ENCODE measurements at places on chromosomes 7 and 10.
A peak's percentile ranks its signal among the peaks of the same experiment; 100 is the strongest.

GRCh38 chr7:5596046-5596895 lies 172.6 kb upstream of the TNRC18 start:
- no peak for DNase-seq

GRCh38 chr7:148540041-148540738 lies 50.4 kb upstream of the C7orf33 start:
- DNase-seq: no peak

- no peak for DNase-seq
Observed at GRCh38 chr7:1289666-1290025, 57.0 kb downstream of the UNCX start.

DNA sequence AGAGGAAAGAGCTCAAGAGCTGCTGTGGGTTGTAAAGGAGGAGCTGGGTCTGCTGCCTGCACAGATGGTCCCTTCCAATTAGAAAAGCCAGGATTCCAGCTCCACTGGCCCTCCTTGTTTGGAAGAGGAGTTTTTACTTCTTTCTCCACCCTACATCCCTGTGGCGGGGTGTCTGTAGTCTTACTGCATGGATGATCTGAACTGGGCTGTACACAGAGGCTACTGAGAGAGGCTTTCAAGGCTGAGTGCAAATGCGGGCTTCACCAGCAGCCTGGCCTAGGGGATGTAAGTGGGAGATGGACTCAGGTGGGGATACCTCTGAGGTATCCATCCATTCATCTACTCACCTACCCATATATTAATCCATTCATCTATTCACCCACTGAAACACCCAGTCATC lies 7.1 kb upstream of the CXCL12 start:
- DNase-seq: no peak

DNA sequence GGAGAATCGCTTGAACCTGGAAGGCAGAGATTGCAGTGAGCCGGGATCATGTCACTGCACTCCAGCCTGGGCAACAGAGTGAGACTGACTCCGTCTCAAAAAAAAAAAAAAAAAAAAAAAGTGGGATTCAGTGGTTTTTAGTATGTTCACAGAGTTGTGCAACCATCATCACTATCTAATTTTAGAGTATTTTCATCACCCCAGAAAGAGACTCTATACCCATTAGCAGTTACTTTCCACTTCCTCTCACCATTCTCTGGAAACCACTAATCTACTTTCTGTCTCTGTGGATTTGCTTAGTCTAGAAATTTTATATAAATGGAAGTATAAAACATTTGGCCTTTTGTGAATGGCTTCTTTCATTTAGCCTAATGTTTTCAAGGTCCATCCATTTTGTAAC lies 113.4 kb downstream of the ST7 start:
- no peak for DNase-seq

DNA sequence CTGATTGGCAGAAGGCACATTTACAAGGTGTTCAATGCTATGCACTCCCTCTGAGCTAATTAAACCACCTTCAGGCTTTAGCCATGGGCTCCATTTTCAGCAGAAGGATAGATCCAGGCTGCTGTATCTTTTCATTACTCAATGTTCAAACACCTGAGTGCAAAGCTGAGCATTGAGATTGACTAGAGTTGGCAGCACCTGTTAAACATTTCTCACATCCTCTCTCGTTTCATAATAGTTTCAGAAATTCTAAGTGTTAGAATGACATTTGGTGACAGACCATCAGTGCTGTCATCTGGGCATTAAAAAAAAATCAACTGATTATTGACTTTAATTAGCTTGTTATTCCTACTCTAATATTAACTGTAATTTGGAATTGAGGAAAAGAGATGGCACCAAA lies 187.1 kb upstream of the SEMA3E start:
- no peak for DNase-seq

GRCh38 chr7:43944286-43944685 lies 18.1 kb downstream of the UBE2D4 start:
- no peak for DNase-seq

- DNase-seq: no peak
Observed at GRCh38 chr10:6978187-6978627, 398.1 kb upstream of the PRKCQ start.

DNA sequence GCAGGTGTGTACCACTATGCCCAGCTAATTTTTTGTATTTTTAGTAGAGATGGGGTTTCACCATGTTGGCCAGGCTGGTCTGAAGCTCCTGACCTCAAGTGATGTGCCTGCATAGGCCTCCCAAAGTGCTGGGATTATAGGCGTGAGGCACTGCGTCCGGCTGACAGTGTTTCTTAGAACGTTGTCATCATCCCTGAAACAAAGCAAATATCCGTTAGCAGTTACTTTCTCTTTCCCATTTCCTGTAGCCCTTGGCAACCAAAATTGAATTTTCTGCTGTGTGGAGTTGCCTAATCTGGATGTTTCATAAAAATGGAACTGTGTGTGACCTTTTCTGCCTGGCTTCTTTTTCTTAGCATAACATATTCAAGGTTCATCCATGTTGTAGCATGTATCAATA lies 22.4 kb downstream of the ZNF33A start:
- DNase-seq: no peak

- DNase-seq: no peak
Observed at GRCh38 chr7:132328047-132328620, 248.1 kb downstream of the PLXNA4 start.

DNA sequence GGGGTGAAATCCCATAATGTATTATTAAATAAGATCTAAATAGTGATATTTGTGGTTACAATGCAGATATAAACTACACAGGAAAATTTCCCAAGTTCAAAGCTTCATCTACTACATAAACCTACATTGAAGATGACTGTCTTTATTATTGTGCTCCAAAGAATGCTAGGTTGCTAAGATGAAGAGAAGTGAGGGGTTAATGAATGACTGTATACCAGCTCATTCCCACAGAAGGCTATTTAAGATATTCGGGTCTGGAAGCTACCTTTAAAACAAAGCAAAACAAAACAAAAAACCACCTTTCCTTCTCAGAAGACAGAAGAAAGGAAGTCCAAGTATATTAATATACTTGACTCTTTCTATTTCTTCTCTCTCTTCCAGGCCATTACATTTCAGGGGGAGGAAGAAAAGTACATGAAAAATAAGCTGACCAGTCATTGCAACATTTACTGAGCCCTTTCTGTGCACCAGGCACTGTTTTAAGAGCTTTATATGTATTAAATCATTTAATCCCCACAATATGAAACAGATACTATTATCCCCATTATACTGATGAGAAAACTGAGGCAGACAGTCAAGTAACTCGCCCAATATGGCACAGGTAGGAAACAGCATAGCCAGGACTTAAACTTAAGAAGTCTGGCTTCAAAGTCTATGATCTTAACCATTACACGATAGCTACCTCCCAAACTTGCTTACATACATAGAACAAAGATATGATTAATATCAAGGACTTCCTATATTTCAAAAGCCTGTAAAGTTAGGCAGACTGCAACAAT lies 48.1 kb downstream of the TNPO3 start:
- no peak for DNase-seq

DNA sequence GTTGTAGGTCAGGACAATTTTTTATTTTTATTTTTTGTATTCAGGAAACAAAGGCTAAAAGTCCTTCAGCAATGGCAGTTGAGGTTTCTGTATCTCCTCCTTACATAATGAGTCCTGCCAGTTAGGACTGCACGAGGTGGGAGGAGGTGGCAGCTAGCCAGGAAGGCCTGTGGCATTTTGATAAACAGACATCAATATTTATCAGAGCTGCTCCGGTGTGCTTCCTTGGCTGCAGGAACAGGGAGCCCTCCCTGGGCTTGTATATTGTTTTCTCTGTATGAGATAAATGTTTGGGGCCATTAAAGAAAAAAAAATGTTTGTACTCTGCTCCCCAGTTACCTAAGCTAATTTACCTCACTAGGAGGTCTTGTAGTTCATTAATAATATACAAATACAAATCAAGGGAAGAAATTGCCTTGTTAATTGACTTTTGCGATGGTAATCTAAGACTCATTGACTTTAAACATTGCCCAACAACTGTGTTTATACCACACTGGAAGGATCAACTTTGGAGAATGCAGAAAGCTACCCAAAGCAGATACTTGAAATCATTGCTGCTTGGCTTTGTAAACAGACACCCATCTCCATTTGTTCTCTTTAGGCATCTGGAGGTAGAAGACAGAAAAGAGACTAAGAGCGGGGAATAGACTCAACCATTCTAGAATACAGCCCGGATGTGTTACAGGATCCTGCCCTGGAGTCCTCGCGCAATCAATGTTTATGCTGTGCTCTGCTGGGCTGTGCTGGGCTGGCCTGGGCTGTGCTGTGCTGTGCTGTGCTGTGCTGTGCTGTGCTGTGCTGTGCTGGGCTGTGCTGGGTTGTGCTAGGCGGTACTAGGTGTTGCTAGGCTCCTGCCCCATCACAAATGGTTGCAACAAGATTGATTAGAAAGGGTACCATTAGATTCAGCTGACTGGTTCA lies 36.5 kb upstream of the PDZD8 start:
- no peak for DNase-seq

DNA sequence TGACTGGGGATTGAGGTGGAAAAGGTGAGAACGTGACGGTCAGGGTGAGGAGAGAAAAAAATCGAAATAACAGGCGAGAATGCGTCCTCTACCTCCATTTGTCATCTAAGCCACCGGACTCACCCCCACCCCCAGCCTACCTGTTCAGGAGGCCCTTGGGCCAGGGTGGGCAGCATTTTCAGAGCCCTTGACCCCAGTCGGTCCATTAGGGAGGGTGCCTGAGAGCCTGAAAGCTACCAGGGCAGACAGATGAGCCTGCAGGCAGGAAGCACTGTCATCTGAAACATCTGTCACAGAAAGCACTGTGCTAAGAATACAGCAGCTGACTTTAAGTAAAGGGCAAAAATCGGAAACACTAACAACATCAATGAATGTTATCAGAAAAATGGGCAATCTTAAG lies 47.0 kb downstream of the MAD1L1 start:
- no peak for DNase-seq

GRCh38 chr7:103651593-103652377 lies 205.8 kb upstream of the SLC26A5 start:
- no peak for DNase-seq

- DNase-seq: peak; percentile 80
Observed at GRCh38 chr7:584122-584465, 64.4 kb upstream of the PDGFA start.

DNA sequence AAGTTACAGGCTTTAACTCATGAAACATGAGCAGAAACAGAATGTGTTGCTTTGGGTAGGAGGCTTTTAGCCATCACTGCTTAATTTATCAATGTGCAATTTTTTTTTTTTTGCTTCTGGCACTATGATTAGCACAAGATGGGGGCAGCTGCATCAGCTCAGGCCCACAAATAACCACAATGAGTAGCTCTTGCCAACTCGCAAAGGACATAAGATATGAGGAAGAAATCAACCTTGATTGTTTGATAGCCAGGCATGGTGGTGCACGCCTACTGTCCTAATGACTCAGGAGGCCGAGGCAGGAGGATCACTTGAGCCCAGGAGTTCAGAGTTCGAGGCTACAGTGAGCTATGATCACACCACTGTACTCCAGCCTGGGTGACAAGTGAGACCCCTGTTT lies 12.3 kb downstream of the NOD1 start:
- DNase-seq: no peak

GRCh38 chr7:139699640-139700504 lies 77.9 kb downstream of the HIPK2 start:
- DNase-seq: no peak

GRCh38 chr7:152735443-152736004 lies 24.0 kb upstream of the ACTR3B start:
- DNase-seq: no peak

- no peak for DNase-seq
Observed at GRCh38 chr7:95776561-95777185, 4.3 kb downstream of the DYNC1I1 start.

DNA sequence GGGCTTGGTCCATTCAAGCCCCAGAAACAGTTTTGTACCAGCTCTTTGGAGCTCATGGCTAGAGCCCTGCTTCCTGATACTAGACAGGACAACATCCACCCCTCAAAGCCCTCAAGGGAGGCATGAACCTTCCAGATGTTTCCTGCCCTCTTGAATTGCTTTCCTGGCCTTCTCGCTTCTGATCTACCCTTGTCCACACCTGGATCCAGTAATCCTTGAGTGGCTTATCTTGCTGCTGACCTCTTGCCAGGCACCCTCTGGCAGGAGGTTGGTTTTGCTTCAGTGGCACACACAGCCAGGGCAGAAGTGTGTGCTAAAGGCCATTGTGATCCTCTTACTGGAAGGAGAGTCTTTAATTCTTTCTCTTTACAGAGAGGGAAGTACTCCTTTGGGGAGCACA lies 495.8 kb downstream of the PLXNA4 start:
- DNase-seq: no peak

- peak; percentile 30 for DNase-seq
Observed at GRCh38 chr10:103692436-103692951, 162.9 kb downstream of the SH3PXD2A start.

GRCh38 chr7:121862591-121862990 lies 10.4 kb upstream of the PTPRZ1 start:
- no peak for DNase-seq

- no peak for DNase-seq
Observed at GRCh38 chr7:147197006-147197405, 1080.4 kb downstream of the CNTNAP2 start.

GRCh38 chr7:157605638-157606037 lies 268.8 kb downstream of the DNAJB6 start:
- no peak for DNase-seq

DNA sequence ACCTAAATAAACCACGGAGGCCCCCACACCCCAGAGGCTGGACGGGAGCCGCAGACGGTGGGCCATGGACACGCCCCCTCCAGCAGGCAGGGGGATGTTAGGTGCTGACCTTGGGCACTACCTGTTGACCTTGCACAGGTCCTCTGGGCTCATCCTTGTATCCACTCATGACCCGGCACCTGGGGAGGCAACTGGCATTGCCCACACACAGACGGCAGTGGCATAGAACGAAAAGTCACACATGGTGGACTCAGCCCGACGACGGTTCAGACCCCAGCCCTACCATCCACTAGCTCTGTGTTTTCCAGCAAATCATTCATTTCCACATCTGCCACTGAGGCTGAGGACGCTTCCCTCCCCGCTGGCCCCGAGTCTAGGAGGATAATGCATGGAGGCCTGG lies 247.7 kb upstream of the PPP2R2D start:
- DNase-seq: no peak

DNA sequence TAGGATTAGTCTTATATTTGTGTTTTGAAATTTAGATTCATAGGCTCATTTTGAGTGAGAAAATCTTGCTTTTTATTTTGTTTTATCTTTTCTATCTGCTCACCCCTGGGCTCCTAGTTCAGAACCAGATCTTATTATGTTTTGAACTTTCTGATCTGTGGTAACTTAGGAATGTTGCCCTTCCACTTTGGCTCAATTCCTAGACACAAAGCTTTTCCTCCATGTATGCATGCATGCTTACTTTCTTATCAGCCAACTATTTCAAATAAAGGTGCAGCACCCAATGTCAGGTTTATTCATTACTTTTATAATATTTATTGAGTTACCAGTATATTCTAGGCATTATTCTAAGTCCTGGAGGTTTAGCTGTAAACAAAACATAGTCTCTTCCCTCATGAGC lies 374.8 kb upstream of the KIAA1217 start:
- DNase-seq: no peak

DNA sequence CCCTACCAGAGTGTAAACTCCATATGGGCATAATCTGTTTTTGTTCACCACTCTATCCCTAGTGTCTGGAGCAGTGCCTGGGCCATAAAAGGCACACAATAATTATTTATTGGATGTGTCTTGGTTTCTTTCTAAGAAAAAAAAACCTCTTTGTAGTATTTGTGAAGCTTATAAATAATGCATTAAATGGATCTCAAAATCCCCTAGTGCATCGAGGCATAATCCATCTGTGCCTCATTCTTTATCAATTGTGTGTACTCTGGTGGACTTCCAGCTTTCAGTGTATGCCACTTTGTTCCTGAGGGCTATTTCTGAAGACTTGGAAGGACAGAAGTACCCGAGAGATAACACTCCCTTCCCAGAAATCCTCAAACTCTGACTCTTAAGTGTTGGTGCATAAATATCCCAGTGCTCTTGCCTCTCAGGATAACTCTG lies 255.0 kb upstream of the PHYHIPL start:
- no peak for DNase-seq

All from T-helper 17 cell (primary cell).